ENCODE measurements at places on chromosomes 5 and 9.

GRCh38 chr5:93791518-93791972 is 50.1 kb upstream of the POU5F2 start:
- no peak for DNase-seq

GRCh38 chr5:169993485-169993790 is 13.1 kb upstream of the INSYN2B start:
- DNase-seq: no peak

DNA sequence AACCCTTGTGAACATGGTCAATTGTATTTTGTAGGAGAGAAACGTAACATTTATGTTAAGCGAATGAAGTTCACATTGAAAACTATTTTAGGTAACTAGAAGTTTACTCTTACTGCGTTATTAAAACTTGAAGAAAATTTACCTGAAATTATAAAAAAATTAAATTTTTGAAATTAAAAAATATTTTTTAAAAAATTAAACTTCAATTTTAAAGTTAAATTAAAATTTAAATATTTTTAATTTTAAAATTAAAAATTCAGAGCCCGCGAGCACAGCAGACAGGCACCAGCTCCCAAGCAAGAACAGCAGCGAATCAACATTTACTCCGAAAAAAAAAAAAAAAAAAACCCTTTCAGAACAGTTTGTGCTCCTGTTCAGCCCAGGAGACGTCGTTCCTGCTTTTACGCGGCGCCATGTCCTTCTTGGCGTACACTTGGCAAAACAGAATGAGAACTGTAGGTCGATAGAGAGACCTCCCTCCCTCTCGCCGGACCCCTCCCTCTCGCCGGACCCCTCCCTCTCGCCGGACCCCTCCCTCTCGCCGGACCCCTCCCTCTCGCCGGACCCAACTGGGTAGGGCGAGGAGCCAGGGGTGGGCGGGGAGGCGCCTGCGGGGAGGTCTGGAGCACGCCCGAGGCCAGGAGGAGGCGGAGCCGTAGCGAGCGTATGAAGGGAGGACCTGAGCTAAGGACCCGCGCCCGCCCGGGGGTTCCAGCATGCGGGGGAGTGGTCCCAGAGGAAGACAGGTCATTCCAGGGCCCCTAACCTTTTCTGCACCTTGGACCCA is 235.8 kb downstream of the ROR2 start:
- peak; percentile 30 for DNase-seq

GRCh38 chr5:178532236-178532635 is 58.0 kb downstream of the COL23A1 start:
- DNase-seq: no peak

DNA sequence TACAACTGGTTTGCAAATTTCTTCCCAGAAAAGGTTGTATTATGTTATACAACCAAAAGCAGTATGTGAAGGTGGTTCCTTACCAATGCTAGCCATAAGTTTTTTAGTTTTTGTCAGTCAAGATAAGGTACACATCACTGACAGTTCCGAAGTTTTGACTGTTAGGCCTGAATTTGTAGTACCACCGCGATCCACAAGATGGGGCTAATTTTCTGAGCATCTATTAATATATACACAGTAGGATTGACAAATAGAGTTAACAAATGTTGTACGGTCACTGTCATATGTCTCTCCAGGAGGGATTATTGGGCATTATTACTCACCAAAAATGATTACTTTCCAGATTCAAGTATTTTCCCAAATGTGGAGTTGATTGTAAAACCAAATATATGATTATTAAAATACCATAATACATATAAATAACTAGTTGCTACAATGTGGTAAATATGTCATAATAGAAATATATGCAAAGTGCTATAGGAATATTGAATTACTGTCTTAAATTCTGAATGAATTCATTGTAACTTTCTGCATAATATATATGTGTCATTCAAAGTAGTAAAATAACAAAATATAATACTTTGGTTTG is 28.4 kb upstream of the LRRC19 start:
- DNase-seq: peak; percentile 45

DNA sequence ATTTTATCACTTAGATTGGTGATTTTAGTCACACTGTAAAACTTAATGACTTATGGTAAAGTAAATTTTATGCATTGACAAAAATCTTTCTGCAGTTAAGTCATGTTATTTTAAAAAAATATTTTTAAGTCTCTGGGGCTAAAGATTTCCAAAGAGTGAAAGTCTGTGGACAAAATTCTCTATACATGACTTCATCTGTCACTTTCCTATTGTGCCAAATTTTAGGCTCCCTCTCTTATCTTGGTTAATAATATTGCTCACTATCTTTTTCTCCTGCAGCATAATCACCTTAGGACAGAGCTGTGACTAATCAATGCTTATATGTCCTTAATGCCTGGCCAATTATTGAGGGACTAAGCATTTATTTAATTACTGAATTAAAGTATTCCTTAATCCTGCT is 15.2 kb downstream of the LURAP1L start:
- DNase-seq: no peak

DNA sequence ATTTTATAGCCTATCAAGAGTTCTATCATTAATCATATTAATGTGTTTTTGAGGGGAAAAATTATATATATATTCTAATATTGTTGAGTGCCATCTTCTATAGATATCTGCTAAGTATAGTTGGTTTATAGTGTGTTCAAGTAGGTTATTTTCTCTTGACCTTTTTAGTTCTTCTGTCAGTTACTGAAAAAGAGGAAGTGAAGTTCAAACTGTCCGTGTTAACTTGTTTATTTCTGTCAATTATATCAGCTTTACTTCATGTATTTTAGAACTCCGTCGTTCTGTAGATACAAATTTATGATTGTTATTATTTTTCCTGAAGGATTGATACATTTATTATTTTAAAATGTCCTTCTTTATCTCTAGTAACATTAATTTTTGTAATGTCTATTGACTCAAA is 1209.1 kb downstream of the CDH12 start:
- DNase-seq: no peak

DNA sequence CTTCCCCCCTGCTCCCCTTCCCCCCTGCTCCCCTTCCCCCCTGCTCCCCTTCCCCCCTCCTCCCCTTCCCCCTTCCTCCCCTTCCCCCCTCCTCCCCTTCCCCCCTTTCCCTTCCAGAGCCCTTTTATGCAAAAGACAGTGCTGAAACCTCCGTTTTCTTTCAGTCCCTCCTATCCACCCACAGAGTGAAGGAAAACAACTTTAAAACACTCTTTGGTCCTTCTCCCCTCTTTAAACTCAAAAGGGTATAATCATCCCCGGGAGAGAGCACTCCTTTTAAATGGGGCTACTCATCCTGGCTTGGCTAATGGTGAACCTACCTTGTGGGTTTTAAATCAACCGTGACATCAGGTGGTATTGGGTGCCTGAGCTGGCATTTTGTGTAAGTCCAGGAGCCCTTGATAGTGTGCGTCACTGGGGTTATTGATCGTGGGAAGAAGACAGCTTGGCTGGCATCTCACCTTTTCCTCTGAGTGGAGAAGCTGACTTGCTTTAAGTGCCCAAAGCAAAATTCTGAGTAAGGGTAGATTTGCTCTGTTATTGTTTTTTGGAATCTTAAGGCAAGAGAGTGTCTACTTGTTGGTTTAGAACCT is 2.7 kb downstream of the LARP1 start:
- DNase-seq: peak; percentile 46

DNA sequence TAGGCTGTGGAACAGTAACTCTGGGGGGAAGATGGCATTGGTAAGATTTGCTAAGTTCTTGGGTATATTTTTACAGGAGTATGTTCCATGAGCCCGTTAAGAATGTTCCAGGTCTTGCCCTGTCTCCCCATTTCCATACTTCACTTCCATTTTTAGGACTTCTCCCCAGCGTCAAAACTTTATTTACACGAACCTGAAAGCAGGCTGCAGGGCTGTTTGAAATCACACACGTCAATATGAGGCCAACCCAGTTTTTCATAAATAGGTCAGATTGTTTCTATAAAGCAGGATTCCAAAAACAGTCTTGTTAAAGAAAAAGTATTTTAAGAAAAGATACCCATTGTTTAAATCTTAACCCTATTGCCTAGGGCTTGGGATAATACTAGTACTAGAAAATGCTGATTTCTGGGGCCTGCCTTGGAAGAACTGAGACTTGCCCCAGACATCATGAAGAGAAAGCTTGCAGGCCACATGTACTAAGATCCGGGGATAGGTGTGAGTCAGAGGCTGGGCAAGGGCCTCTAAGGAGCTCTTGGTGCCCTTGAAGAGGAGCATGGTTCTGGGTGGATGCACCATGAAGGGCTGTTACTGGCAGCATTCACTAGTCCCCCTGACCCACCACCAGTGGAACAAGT is 24.2 kb downstream of the TRIO start:
- DNase-seq: no peak

GRCh38 chr9:91899219-91899563 is 50.8 kb downstream of the ROR2 start:
- no peak for DNase-seq

DNA sequence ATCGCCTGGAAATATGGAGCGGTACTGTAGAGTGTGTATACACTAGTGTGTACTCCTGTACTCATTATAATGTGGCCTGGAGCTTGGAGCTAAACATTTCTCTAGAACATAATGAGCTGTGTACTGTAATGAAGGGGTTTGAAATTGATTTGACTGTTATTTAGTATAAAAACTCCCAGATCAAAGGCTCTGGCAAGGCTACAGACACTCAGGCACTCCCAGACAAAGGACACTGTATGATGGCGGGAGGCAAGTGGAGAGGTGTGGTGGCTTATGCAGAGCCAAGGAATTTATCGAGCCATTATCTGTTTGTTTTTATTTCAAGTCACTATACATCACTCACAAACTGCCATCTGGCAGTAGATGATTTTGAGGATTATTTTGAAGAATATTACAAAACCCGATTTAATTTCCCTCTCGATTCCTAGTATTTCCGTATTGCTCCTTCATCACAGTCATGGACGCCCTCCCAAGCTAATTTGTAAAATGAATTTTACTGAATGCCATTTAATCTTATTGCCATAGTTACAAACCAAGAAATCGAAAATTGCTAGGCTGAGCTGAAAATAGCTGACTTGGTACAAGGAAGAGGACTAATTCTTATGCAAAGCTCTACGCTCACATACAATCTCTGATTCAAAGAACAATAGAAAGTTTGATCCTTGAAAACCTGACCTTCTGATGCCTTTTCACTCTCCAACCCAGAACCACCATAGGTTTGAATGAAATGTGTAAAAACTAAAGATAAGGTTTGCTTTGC is 240.2 kb upstream of the SEMA6A start:
- no peak for DNase-seq

- no peak for DNase-seq
These were observed 197.8 kb upstream of the ZNF618 start for GRCh38 chr9:113678119-113678858.

GRCh38 chr5:54445691-54446378 is 9.7 kb upstream of the HSPB3 start:
- DNase-seq: no peak
